MCF 10A (cell line): ENCODE measurements at places on chromosomes 7 and 10.

GRCh38 chr10:121165276-121165675 is 314.1 kb downstream of the WDR11 start:
- peak; percentile 21 for DNase-seq
- no peak overlapping the region for H3K4me3 ChIP-seq
- no peak overlapping the region for H3K27ac ChIP-seq

DNA sequence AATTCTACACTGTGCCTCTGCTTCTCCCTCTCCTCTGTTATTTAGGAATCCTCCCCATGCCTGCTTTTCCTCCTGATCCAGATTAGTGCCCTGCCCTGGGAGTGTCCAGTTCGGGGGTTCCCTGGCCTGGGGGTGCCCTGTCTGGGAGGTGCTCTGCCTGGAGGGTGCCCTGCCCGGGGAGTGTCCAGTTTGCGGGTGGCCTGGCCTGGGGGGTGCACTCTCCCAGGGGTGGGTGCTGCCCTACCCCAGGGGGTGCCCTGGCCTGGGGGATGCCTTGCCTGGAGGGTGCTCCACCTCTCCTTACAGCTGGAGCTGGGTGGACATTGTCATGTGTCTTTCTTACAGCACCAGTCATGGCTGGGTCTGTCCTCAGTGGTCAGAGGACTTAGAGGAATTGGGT is 20.2 kb downstream of the RAMP3 start:
- H3K27me3 ChIP-seq: peaks cover 59% of the 10 kb centered on the region
- no peak overlapping the region for H3K27ac ChIP-seq
- no peak overlapping the region for H3K4me3 ChIP-seq
- DNase-seq: no peak

DNA sequence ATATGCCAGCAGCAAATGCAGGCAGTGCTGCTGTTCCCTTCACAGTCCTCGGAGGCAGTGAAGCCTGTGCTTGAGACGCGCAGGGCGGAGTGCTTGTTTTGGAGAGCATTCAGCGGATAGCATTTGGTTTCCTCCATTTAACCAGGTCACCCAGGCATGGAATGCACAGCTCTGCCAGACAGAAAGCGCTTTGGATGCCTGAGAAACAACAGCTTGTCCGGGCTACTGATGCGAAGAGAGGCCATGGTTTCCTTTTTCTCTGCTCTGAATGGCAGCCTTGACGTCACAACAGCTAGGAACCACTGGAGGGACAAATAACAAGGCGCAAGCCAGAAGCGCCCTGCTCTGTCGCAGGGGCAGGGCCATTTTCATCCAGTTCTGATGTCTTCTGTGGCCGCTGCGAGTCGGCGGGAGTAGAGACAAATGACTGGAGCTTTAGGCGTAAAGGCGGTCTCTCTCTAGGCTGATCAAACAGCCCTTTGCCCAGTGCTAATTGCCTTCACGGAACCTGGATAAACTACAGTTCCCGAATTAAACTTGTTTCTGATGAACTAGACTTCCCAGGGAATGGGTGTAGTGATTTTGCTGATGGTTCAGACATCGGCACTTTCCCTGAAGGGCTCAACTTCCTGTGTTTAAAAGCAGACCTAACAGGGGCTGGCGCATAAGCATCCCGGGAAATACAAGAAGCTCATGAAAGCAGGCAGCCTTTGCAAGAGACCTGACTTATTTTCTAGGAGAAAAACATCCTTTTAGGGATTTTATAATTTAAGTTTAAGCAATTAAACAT is 187.6 kb upstream of the KLF14 start:
- no peak for DNase-seq
- peak overlapping the region; percentile 42 for H3K27ac ChIP-seq
- peaks cover 53% of the 10 kb centered on the region for H3K4me1 ChIP-seq
- no peak overlapping the region for H3K4me3 ChIP-seq

DNA sequence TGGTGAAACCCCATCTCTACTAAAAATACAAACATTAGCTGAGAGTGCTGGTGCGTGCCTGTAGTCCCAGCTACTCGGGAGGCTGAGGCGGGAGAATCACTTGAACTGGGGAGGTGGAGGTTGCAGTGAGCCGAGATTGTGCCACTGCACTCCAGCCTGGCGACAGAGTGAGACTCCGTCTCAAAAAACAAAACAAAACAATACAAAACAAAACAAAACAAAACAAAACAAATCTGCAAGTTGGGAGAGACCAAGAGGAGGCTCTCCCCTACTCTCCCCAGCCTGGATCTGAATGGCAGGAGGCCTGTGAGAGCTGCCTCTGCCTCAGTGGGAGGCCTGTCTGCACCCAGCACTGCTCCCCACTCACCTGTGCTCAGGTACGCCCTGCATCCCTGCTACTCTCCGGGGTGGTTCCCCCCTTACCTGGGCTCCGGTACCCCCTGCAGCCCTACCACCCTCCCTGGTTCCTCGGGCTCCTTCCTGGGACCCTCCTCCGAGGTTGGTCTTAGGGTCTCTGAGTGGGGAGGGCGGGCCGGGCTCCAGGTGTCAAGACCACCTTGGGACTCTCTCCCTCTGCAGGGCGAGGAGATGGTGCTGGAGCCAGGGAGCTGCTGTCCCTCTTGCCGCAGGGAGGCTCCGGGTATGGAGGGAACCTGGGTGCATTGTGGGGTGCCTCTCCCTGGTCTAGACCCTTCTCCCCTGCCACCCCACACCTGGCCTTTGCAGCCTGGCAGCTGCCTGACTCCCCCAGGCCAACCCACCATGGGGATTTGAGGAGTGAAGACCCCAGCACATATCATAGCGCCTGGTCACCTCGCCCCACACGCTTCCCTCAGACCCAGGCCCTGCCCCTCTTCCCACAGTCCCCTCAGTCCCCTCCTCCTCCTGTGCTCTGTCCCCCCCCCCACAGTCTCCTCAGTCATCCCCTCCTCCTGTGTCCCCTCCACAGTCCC is 9.5 kb upstream of the ZNF862 start:
- no peak for DNase-seq
- peaks cover 13% of the 10 kb centered on the region for H3K27me3 ChIP-seq
- no peak overlapping the region for H3K4me3 ChIP-seq
- no peaks in the 10 kb centered on the region for H3K4me1 ChIP-seq

- no peaks in the 10 kb centered on the region for H3K4me1 ChIP-seq
- no peak for DNase-seq
- no peak overlapping the region for H3K4me3 ChIP-seq
- H3K36me3 ChIP-seq: no peaks in the 10 kb centered on the region
- no peak overlapping the region for H3K27ac ChIP-seq
These were observed 3.6 kb upstream of the TMEM72 start for GRCh38 chr10:44907556-44907955.

DNA sequence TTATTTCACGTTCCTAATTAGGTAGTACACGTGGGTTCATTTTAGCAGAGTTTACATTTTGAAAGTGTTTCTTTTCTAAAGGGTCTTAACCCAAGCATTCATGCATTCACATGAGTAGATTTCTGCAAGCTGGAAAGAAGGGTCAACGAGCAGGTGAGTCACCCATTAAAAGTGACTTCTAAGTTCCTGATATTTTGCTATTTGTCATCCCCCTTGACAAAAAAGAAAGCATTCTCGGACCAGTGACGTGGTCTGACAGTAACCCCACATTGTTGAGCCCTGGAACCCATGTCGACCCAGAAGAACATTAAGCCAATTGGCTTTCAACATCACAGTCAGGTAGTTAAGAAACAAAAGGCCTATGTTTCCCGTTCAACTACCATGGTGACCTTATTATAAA is 49.6 kb downstream of the ABCB5 start:
- no peaks in the 10 kb centered on the region for H3K4me1 ChIP-seq
- H3K27ac ChIP-seq: no peak overlapping the region
- no peaks in the 10 kb centered on the region for H3K36me3 ChIP-seq
- no peaks in the 10 kb centered on the region for H3K27me3 ChIP-seq

- no peak overlapping the region for H3K4me3 ChIP-seq
- no peaks in the 10 kb centered on the region for H3K27me3 ChIP-seq
- H3K4me1 ChIP-seq: no peaks in the 10 kb centered on the region
These were observed 35.2 kb downstream of the ANKRD26 start for GRCh38 chr10:27065084-27065483.

DNA sequence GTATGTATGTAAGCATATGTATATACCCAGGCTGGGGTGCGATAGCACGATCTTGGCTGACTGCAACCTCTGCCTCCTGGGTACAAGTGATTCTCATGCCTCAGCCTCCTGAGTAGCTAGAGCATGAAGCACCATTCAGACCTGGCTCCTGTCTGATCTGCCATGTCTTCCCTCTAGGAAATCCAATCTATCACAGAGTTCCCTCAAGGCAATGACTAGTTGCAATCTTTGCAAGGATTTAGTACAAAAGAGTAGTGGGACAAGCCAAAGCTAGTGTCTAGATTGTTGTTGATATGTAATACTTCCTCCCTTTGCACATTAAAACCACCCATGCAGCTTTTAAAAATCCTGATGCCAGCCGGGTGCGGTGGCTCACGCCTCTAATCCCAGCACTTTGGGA is 60.5 kb upstream of the PRKAR2B start:
- H3K4me1 ChIP-seq: no peaks in the 10 kb centered on the region
- no peaks in the 10 kb centered on the region for H3K36me3 ChIP-seq
- DNase-seq: no peak
- no peaks in the 10 kb centered on the region for H3K27me3 ChIP-seq
- no peak overlapping the region for H3K4me3 ChIP-seq
- no peak overlapping the region for H3K27ac ChIP-seq

- H3K36me3 ChIP-seq: no peaks in the 10 kb centered on the region
- peak; percentile 29 for DNase-seq
- H3K27ac ChIP-seq: no peak overlapping the region
- no peaks in the 10 kb centered on the region for H3K4me1 ChIP-seq
- H3K4me3 ChIP-seq: no peak overlapping the region
These were observed 243.6 kb downstream of the TWIST1 start for GRCh38 chr7:18873734-18874336.

DNA sequence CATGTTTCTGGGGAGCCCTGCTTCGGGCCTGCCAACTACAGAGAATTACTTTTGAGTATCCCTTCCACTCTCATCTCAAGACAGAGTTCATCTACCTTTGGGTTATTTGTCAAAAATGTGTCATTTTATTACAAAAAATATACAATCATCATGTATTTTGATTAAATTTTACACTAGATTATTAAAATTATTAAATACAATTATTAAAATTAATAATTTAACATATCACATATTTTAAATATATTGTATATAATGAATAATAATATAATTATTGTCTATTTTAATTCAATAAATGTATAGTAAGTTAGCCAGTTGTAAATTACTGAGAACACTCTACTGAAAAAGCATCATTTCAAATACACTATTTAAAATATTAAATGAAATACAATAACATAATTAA is 50.9 kb downstream of the FIGNL1 start:
- peaks cover 88% of the 10 kb centered on the region for H3K27me3 ChIP-seq
- no peak overlapping the region for H3K4me3 ChIP-seq
- DNase-seq: no peak
- H3K27ac ChIP-seq: no peak overlapping the region
- no peaks in the 10 kb centered on the region for H3K36me3 ChIP-seq
- H3K4me1 ChIP-seq: no peaks in the 10 kb centered on the region

DNA sequence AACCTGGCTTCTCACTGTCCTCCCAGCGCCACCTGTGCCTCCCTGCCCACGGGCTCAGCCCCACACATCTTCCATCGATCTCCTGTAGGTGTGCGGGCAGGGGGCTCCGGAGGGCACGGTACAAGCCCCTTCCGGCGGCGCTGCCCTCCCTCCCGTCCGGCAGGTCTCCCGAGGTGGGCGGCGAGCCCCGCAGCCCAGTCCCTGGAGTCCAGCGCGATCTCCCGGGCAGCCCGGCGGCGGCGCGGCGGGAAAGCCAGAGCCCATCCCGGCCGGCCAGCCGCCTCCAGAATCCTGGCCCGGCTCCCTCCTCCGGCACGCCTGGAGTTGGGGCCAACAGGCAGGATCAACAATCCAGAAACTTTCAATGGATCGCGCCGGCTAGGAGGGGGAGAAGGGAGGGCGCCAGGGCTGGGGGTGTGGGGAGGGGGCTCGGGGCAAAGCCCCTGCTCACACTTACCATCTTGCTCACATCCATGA is 100.1 kb downstream of the HIP1 start:
- H3K4me3 ChIP-seq: peak overlapping the region; percentile 70
- no peaks in the 10 kb centered on the region for H3K27me3 ChIP-seq
- peak; percentile 52 for DNase-seq
- H3K36me3 ChIP-seq: no peaks in the 10 kb centered on the region
- H3K27ac ChIP-seq: no peak overlapping the region

DNA sequence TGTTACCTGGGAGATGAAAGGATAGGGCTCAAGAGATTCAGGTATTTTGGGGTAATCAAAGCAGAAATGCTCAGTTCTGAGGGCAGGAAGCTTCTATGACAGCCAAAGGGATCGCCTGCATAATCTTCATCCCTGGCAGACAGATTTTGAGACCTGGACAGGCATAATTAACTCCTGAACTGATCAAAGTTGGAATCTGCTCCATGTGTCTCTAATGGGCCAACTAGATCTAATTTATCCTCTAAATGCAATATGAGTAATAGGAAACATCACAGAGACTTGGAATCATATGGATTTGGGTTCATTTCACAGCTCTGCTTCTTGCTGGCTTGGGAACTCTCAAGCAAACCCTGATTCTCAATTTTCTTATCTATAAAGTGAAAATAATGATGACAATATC is 41.2 kb upstream of the EPHB6 start:
- H3K27ac ChIP-seq: no peak overlapping the region
- no peak for DNase-seq
- H3K4me3 ChIP-seq: no peak overlapping the region
- peaks cover 79% of the 10 kb centered on the region for H3K27me3 ChIP-seq
- H3K36me3 ChIP-seq: no peaks in the 10 kb centered on the region
- no peaks in the 10 kb centered on the region for H3K4me1 ChIP-seq

GRCh38 chr10:101897633-101898032 is 54.0 kb upstream of the KCNIP2 start:
- DNase-seq: peak; percentile 35
- H3K27me3 ChIP-seq: no peaks in the 10 kb centered on the region
- peaks cover 15% of the 10 kb centered on the region for H3K36me3 ChIP-seq
- no peak overlapping the region for H3K4me3 ChIP-seq
- peaks cover 4% of the 10 kb centered on the region for H3K4me1 ChIP-seq

DNA sequence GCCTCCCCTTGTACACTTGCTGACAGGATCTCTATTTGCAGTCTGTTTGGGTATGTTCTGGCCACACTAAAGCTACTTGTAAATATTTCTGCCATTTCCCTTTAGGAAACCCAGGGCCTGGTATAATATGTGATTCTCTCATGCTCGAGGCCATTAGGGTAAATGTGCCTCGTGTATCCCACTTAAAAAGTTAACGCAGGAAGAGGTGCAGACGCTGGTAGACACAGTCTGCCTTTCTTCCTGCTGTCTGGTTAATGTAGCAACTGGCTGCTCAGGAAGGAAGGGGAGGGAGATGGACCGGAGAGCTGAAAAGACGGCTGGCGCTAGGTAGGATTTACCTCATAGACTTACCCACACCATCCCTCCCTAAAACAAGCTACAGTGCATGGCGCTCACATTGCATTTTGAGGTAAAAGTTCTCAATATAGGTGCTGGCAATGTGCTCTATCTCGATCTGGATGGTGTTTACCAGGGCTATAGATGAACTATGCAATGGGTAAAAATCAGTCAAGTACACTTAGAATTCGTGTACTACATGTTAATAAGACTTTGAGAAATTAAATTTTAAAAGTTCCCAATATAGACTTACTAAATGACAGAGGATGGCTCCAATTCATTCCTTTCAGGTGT is 125.9 kb downstream of the JAZF1 start:
- H3K4me3 ChIP-seq: no peak overlapping the region
- H3K27me3 ChIP-seq: no peaks in the 10 kb centered on the region
- peaks cover 5% of the 10 kb centered on the region for H3K36me3 ChIP-seq
- no peak overlapping the region for H3K27ac ChIP-seq
- DNase-seq: no peak
